ENCODE measurements at places on chromosomes 11 and 22.

DNA sequence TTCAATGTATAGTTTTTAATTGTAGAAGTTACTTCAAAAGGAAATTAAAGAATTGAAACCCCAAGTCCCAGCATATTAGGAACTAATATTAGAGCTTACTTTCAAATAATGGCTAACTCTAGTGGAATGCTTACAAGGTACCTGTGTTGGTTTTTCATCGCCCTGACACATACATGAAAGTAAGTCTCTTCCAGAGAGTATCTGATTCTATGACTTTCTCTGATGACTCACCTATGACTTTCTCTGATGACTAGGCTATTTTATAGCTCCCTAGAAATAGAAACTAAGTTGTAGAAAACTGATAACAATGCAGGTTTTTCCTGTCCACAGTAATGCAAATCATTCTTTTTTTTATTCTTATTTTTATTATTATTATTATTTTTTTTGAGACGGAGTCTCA lies 33.6 kb upstream of the MMP7 start:
- no peak overlapping the region for H3K4me3 ChIP-seq
- no peaks in the 10 kb centered on the region for H3K36me3 ChIP-seq
- peak overlapping the region; percentile 59 for H3K27ac ChIP-seq
- H3K4me1 ChIP-seq, result peaks cover 30% of the 10 kb centered on the region
- peak; percentile 74 for DNase-seq

DNA sequence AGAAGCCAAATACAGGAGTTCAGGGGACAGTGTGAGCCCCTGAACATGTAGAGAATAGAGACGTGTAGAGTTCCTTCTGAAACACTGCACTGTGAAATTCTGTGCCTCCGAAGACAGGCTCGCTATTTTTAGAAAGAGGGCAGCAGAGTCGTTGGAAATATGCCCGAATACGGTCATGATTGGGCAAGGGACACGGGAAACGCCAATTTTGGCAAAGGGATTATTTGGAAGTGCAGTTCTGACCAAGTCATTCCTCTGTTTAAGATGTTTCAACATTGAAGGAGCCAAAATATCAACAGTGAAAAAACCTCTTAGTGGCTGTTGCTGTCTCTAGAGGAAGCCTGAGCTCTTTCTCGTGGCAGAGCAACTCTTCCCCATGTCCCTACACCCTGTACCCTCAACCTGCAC lies 9.5 kb upstream of the CBX6 start:
- DNase-seq, result peak; percentile 89
- peak overlapping the region; percentile 88 for H3K27ac ChIP-seq
- peaks cover 86% of the 10 kb centered on the region for H3K27me3 ChIP-seq
- H3K4me1 ChIP-seq, result peaks cover 19% of the 10 kb centered on the region
- peaks cover 10% of the 10 kb centered on the region for H3K36me3 ChIP-seq
- H3K4me3 ChIP-seq, result no peak overlapping the region

- no peak overlapping the region for H3K27ac ChIP-seq
- H3K36me3 ChIP-seq, result peaks cover 7% of the 10 kb centered on the region
- H3K4me1 ChIP-seq, result peaks cover 15% of the 10 kb centered on the region
- no peak overlapping the region for H3K4me3 ChIP-seq
- no peak for DNase-seq
- H3K27me3 ChIP-seq, result peaks cover 10% of the 10 kb centered on the region
Measured at GRCh38 chr11:13834463-13834862, 128.1 kb upstream of the SPON1 start.

GRCh38 chr11:75369560-75370255 lies 18.2 kb upstream of the ARRB1 start:
- DNase-seq, result no peak
- H3K4me1 ChIP-seq, result peaks cover 12% of the 10 kb centered on the region
- no peaks in the 10 kb centered on the region for H3K36me3 ChIP-seq
- H3K4me3 ChIP-seq, result no peak overlapping the region

DNA sequence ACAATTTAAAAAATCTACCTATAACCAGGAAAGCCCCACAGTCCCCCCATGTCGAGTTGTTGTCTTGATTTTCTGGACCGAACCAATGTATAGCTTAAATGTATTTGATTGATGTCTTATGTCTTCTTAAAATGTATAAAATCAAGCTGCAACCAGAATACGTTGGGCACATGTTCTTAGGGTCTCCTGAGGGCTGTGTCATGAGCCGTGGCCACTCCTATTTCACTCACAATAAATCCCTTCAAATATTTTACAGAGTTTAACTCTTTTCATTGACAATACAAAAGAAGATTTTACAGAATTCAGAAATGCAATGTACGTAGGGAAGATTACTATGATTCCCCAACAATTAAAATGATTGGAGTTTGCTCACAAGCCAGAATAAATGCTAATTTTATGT lies 428.7 kb upstream of the RAG2 start:
- no peaks in the 10 kb centered on the region for H3K27me3 ChIP-seq
- no peak for DNase-seq
- H3K4me1 ChIP-seq, result no peaks in the 10 kb centered on the region
- no peaks in the 10 kb centered on the region for H3K36me3 ChIP-seq

GRCh38 chr22:39820256-39820655 lies 73.3 kb downstream of the ENTHD1 start:
- DNase-seq, result peak; percentile 72
- H3K27ac ChIP-seq, result no peak overlapping the region
- H3K4me3 ChIP-seq, result no peak overlapping the region
- peaks cover 12% of the 10 kb centered on the region for H3K4me1 ChIP-seq
- H3K27me3 ChIP-seq, result no peaks in the 10 kb centered on the region

DNA sequence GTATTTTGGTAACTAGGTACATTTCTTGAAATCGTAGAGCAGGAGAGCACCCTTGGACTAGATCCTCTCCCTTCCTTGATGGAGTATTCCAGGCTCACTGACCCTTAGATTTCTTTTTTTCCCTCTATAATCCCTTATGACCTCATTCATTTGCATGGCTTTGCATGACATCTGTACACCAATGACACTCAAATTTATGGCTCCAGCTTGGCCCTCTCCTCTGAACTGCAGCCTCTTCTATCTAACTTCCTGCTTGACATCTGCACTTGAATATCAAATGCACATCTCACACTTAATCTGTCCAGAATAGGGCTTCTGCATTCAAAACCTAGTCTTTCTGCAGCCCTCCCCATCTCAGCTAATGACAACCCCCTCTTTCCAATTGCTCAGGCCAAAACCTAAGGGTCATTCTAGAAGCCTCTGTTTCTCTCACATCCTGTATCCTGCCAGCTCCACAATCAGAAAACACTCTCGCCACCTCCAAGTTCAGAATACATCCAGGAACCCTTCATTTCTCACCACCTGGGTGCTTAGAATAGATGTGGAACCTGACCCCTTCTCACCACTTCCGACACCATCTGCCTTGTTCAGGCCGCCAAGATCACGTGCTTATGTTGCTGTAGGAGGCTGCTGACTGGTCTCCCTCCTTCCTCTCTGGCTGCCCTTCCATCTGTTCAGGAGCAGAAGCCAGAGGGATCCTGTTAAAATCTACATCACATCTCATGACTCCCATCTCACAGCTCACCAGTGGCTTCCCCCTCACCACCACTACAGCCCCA lies 138.9 kb upstream of the MTNR1B start:
- DNase-seq, result no peak
- H3K27me3 ChIP-seq, result peaks cover 24% of the 10 kb centered on the region
- no peak overlapping the region for H3K27ac ChIP-seq
- H3K36me3 ChIP-seq, result no peaks in the 10 kb centered on the region
- peaks cover 22% of the 10 kb centered on the region for H3K4me1 ChIP-seq
- H3K4me3 ChIP-seq, result no peak overlapping the region

DNA sequence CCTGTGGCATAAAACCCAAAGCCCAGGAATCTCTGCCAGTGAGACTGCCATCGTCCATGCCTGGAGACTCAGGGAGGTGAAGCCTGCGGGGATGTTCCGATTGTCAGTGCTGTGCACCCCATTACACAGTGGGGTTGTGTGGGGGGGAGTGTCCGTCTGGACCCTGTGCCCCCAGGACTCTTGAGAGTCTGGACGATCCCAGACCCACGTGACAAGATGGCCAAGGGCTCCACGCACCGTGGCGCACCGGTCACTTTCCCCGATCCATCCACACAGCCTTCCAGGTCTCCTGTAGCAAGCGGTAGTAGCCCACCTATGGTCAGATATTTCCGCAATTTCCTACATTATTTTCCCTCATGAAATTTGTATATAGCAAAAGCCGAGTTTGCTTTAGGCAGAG lies 20.9 kb upstream of the NRGN start:
- H3K27me3 ChIP-seq, result peaks cover 31% of the 10 kb centered on the region

GRCh38 chr22:35092406-35092805 lies 26.4 kb downstream of the ISX start:
- no peaks in the 10 kb centered on the region for H3K27me3 ChIP-seq
- DNase-seq, result no peak
- H3K4me3 ChIP-seq, result no peak overlapping the region
- no peaks in the 10 kb centered on the region for H3K4me1 ChIP-seq
- H3K36me3 ChIP-seq, result no peaks in the 10 kb centered on the region

DNA sequence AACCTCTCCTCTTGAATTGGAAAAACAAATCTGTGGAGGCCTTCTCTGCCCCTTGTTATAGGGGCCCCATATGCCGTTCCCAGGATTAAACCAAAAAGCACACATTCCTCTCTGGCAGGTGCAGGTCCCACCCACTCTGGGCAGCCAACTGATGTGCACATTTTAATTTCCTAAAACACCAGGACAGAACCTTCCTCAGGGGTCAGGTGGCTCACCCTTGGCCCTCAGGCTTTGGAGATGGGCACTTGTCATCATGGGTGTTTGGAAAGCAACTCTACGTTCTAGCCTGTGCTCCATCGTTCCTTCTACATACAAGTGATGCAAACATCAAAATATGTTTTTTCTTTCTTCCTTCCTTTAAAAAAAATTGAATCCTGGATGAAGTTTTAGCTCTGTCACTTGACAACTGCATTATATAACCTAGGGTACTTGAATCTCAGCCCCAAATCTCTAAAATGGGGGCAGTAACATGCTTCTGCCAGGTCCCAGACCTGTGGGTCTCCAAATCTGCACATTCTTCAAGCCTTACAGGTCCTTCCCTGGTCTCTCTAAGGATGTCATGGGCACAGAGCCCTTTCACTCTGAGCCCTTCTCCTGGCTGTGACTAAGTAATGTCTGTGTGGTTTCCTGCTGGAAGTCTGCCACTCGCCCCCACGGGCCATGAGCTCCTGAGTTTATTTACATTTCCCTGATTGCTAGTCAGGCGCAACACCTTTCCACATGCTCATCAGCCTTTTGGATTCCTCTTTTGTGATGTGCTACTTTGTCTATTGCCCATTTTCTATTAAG lies 43.8 kb downstream of the KCNQ1OT1 start:
- no peak overlapping the region for H3K27ac ChIP-seq
- H3K27me3 ChIP-seq, result peaks cover 5% of the 10 kb centered on the region
- peaks cover 4% of the 10 kb centered on the region for H3K36me3 ChIP-seq
- peaks cover 5% of the 10 kb centered on the region for H3K4me1 ChIP-seq
- H3K4me3 ChIP-seq, result no peak overlapping the region

DNA sequence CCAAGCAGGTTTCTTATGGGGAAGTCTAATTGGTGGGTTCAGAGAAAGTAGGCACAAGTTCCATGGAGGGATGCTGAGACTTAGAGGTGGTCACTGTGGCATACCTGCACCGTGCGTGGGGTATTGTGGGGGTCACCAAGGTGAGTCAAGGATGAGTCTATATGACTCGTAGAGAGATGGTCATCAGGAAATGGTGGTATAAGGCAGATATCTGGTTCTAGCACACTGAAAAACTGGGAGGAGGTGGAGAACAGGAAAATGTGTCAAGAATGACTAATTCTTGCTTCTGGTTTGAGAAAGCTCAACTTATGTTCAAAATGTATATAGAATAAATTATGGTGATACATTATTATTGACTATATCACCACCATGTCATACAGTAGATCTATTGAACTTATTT lies 258.1 kb downstream of the RAB38 start:
- H3K27ac ChIP-seq, result no peak overlapping the region
- no peak for DNase-seq
- H3K4me1 ChIP-seq, result no peaks in the 10 kb centered on the region
- no peaks in the 10 kb centered on the region for H3K27me3 ChIP-seq

All from MCF 10A (cell line).